ENCODE measurements at places on chromosomes 6 and 20.

DNA sequence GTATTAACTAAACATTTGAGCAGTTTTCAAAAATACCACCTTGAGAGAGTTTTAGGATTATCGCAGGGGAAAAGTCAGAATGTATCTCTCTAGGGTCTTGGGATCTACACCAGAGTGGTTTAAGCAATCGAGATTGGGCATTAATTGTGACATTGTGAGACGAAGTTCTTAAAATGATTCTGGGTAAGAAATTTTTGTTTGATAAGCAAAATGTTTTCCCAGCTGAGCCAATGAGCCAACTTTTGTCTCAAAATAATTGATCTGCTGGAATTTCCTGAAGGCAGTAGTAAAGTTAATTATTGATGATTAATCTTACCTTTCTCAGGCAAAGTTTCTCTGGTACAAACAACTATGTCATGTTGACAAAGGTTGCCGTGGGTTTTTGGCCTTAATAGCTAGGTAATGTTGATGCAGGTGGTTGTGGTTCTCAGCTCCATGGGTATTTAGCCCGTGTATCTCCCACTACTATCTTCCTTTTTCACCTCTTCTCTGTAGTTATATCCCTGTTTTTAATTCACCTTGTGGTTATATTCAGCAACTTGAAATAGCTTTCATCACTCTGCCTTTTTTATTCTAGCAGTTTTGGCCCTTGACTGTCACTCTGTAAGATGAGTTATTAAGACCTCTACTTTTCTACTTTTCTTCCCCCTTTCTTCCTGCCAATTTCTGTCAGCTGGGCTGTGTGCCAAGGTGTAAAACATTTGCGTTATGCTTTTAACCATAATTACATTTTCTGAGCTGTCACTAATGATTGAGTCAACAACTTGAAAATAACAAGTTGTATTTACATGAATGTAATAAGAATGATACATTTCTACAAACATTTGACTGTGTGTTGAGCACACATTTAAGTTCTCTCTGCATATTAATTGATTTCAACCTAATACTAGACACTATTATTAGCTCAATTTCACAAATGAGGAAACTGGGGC lies 368.3 kb upstream of the BTBD3 start:
- no peak for DNase-seq

DNA sequence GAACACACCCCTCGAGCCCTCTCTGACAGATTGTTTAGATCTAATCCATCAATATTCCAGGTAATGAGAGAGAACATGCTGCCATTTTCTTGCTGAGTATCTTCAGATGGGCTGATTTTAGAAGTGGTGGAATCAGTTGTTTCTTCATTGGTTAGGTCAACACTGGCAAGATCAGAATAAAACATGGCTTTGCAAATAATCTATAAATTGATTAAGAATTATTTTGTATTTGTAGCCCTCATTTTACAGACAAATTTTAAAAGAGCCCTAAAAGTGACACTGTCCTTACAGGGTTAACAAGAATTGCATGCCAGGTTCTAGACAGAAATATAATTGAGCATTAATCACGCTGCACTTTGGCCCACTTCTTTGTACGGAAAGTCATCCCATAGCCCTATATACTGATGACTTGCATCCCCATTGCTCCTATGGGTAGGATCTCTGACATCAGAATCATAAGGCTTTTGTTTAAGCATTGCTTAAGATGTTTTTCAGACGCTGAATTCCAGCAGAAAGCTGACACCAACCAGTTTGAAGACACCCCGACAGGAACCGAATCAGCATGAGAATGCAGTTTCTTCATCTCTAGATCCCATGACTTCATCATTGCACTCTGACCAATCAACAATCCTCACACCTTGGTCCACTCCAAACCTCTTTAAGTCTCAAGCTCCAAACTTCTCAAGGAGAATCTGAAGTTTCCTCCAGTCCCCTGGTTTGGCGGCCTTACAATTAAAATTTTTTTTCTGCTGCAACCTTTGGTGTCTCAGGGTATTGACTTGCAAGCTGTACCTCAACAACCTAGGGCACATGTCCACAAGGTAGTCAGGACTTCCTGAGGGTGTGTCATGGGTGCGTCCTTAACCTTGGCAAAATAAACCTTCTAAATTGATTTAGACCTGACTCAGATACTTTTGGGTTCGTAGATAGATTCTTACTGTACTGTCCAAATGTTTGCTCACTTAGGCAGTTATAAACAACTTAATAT lies 7.8 kb downstream of the TDP2 start:
- peak; percentile 55 for DNase-seq

DNA sequence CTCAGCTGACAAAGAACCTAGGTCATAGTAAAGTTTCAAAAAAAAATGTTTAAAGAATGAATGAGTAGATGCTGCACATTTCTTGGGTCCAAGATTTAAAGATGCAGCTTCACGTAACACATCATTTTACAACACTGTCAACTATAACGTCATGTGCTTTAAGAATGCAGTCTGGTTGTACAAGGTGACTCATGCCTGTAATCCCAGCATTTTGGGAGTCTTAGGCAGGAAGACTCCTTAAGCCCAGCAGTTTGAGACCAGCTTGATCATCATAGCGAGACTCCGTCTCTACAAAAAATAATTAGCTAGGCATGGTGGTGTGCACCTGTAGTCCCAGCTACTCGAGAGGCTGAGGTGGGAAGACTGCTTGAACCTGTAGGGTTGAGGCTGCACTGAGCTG lies 21.9 kb downstream of the SLC17A5 start:
- peak; percentile 29 for DNase-seq

DNA sequence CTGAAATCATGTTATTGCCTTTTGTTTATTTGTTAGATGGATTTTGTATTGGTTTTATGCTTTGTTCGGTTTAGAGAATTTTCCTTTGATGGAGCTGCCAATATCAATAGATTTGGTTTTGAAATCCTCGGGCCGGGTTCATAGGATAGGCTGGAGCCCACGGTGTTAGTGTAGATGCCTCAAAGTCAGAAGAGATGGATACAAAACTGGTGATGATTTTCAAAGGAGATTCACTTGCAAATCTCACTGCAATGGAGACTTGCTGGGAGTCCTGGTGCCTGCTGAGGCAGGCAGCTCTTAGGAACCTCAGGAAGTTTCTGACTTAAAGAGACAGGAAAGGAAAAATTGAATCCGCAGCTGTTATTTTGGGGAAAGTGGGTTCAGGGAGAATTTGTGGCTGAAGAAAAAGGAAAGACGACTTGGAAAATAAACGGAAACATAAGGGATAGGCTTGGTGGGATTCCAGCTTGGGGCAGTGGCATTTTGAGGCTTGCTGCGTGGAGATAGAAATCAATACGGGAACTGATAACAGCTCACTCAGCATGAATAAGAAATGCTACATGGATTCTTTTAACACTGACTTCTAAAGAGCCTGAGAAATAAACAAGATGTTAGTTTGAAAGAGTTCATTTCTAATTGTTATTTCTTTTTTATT lies 241.6 kb downstream of the PHACTR1 start:
- no peak for DNase-seq

GRCh38 chr6:43946641-43947363 lies 176.8 kb downstream of the VEGFA start:
- DNase-seq, result no peak

GRCh38 chr6:116763906-116764628 lies 1.5 kb downstream of the FAM162B start:
- no peak for DNase-seq

DNA sequence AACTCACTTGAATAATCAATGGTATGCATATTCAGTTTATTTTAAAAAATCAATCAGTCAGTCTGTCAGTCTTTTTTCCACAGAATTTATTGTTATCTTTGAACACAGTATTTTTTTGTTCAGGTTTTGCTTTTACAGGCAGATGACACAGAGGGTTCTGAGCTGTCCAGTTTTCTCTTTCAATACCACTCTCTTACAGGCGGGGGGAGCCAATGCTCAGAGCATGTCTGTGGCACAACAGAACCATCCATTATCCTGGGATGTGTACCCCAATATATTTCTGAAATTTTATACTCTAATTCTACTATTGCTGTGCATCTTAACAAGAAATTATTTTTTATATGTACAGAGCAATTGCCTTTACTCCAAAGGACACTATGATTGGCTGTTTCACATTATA lies 21.2 kb downstream of the ROS1 start:
- peak; percentile 16 for DNase-seq

- DNase-seq, result no peak
These were observed 27.4 kb downstream of the EPHA7 start for GRCh38 chr6:93391965-93392364.

- DNase-seq, result no peak
These were observed 7.8 kb downstream of the NAA20 start for GRCh38 chr20:20024942-20025341.

- DNase-seq, result no peak
These were observed 6.3 kb downstream of the GABRR2 start for GRCh38 chr6:89308525-89309395.

- DNase-seq, result no peak
These were observed 69.7 kb upstream of the TBC1D7 start for GRCh38 chr6:13398069-13398381.

- no peak for DNase-seq
These were observed 110.0 kb downstream of the TSHZ2 start for GRCh38 chr20:53081916-53082863.

DNA sequence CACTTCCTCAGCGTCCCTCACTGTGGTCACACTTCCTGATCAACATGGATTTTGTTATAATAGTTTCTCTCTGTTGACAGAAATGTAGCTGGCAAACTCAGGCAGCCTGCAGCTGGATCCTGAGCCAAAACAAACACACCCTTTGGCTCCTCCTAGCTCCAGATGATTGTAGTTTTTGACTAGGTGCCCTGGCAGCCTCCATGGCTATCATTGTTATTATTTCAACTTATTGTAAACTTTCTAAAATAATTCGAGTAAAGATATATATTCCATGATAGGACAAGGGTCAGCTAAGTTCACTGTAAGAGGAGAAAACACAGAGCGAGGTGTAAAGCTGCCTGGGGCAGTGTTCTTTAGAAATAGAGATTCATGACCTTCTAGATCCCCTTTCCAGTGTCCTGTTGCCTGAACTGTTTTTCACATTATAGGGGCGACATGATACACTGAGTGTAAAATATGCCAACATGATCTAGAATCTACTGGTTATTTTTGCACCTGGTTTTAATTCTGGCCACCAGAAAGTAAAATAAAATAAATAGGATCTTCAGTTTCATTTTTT lies 98.2 kb upstream of the HDGFL1 start:
- DNase-seq, result peak; percentile 65

GRCh38 chr6:30814146-30815040 lies 69.9 kb upstream of the DDR1 start:
- peak; percentile 91 for DNase-seq

DNA sequence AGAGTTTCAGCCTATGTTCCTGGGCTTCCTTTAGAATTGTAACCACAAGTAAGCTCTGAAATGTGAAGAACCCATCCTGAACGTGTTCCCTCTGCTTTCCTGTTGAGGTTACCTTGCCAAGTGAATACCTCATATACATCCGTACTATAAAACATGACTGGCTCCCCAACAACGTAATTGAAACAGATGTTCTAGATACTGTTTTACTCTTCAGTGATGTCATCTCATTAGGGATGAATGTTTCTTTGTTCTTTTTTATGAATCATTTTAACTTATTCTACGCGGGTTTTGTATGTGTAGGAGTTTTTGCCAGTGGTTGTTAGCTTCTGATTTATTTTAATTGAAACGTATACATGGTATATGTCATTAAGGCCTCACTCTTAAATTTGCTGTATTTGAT lies 166.8 kb downstream of the SAMD5 start:
- peak; percentile 50 for DNase-seq

- peak; percentile 57 for DNase-seq
These were observed 8.6 kb downstream of the AARS2 start for GRCh38 chr6:44304282-44305199.

GRCh38 chr20:46056970-46057855 lies 28.2 kb downstream of the SLC12A5 start:
- no peak for DNase-seq

Data from A172 (cell line).